Activated CD4-positive, alpha-beta T cell treated with anti-CD3 and anti-CD28 coated beads, Interleukin-2, amount 10 ng/mL, durations not matched to agents 7 days and 5 days (primary cell): ENCODE measurements at places on chromosomes 2 and 18. TPM values are rescaled to one million over a fixed set of nuclear protein-coding genes. Genes with fewer than 3 reads are reported as not detected.

The TRIM54 gene
- not detected for total RNA-seq

The LRATD1 gene
- not detected for total RNA-seq

The GPR45 gene
- total RNA-seq = not detected

The IL1RN gene
- 0.48 TPM for total RNA-seq

The DSEL gene
- 0.10 TPM for total RNA-seq

The RAB12 gene
- total RNA-seq = 15.4 TPM

The IL37 gene
- total RNA-seq = not detected

The PROKR1 gene
- not detected for total RNA-seq

The SFT2D3 gene
- 5.7 TPM for total RNA-seq

The NMUR1 gene
- 0.47 TPM for total RNA-seq

The IL36B gene
- not detected for total RNA-seq

The SCN9A gene
- total RNA-seq = 0.52 TPM

The POTEI gene
- not detected for total RNA-seq

The FOXD4L1 gene
- 0.25 TPM for total RNA-seq

The CAB39 gene
- total RNA-seq = 154 TPM

The ACADL gene
- total RNA-seq = not detected

The PSTPIP2 gene
- total RNA-seq = 9.4 TPM

The MAP3K2 gene
- 48.9 TPM for total RNA-seq

The GRHL1 gene
- 0.27 TPM for total RNA-seq

The DSG3 gene
- not detected for total RNA-seq

The ACMSD gene
- total RNA-seq = not detected

The REG3A gene
- not detected for total RNA-seq

The SIX2 gene
- total RNA-seq = not detected

The ABCG8 gene
- not detected for total RNA-seq
